Stimulated activated CD4-positive, alpha-beta T cell treated with anti-CD3 and anti-CD28 coated beads, Interleukin-1b, Interleukin-23, amount 100 ng/mL, for 1 hour (primary cell): ENCODE measurements at places on chromosomes 12 and 14.

DNA sequence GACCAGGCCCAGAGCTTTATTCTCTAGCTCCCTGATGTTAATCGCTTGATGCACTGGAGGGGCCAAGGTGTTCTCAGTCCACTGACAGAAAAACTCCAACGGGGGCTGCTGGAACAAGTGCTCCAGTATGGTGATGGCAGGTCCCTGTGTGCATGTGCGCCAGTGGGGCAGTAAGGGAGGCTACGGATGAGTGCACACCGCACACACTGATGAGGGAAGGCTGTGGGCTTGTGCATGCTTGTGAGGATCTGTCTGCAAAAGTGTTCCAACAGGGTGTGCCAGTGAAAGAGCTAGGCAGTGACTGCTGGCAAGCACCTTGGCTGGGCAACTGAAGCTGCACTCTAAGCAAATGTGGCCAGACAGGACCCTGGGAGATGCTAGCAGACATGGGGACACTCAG, 229.7 kb upstream of the FOXG1 start:
- DNase-seq: no peak

DNA sequence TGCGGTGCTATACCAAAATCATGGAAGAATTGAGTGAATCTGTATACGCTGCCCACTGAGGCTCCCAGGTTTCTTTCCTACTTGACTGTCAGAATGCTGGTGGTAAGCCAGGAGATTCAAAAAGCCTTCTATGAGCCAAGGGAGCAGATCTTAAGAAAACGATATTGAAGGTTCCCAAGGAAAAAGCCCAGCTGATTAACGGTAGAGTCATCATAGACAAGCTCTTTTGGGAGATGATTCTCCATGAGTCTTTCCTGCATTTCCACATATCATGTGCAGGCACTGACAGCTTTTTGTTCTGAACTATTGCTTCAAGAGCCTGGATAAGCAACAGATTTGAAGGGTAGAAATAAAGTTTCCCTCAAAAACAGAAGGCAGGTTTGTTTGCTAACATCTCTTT, 17.5 kb downstream of the SLC35F4 start:
- no peak for DNase-seq

DNA sequence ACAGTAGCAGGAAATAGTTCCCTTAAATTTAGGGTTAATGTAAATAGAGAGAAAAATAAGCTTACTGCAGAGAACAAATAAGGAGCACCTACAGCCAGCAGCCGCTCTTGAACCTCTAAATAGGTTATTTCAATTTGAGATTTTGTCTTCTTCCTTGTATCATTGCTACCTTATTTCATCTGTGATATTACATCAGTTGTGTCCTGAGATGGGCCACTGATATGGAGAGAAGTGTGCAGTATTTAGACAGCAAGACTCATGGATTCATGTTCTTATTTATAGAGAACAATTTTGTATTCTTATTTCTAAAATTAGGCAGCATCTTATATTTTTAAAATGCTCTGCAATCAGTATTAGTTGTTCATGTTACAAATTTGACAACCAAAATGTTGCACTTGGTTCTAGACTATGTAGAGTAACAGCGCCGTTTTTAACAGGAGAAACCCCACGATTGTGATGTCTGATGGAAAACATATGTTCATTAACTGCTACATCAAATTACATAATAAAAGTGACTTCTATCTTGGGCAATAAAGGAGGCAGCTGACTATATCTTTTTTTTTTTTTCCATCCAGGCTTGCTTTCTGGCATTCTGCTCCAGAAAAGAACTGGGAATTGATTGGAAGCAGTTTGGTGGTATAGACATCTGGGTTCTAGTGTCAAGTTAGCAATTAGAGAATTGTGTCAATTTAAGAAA, 117.9 kb downstream of the CAND1 start:
- DNase-seq: no peak

DNA sequence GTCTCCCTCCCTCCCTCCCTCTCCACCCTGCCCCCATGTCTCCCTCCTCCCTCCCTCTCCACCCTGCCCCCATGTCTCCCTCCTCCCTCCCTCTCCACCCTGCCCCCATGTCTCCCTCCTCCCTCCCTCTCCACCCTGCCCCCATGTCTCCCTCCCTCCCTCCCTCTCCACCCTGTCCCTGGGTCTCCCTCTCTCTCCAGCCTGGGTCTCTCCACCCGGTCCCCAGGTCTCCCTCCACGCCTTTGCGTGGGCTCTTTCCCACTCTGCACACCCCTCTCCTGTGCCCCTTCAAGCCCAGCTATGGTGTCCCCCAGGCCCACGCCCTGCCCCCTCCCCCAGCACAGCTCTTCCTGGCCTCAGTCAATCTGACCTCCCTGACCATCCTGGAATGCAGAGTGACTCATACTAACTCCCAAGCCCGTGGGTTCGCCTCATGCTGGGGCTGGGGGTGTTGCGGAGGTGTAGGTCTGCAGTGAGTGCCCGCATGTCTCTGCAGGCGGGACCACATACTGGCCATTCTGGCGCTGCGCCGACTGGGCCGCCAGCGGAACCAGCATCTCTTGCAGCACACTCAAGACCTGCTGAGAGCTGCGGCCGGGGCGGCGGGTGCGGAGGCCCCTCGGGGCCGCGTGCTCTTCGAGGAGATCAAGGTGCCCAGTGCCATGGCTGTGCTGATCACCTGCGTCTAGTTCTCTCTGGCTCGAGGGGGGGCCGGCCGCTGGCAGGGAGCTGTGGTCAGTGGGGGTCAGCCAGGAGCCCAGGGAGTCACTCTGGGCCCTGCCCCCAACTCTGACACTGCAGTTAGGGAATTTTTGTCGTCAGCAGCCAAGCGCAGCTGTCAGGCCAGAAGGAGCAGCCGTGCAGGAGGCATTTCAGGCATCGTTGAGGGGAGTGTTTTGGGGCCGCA, 13.5 kb upstream of the TNFAIP2 start:
- DNase-seq: no peak

DNA sequence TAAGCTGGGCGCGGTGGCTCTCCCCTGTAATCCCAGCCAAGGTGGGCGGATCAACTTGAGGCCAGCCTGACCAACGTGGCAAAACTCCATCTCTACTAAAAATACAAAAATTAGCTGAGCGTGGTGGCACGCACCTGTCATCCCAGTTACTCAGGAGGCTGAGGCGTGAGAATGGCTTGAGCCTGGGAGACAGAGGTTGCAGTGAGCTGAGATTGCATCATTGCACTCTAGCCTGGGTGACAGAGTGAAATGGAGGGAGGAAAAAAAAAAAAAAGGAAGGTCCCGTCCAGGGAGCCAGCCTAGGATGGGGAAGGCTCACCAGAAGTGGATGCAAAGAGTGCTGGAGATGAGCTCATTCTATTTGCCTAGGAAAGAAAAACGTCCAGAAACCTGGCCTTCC, 1.9 kb upstream of the CD27 start:
- DNase-seq: no peak

GRCh38 chr14:100611811-100612480, 24.7 kb upstream of the BEGAIN start:
- DNase-seq: no peak

GRCh38 chr12:54379398-54380201, 4.9 kb downstream of the ZNF385A start:
- DNase-seq: peak; percentile 72

DNA sequence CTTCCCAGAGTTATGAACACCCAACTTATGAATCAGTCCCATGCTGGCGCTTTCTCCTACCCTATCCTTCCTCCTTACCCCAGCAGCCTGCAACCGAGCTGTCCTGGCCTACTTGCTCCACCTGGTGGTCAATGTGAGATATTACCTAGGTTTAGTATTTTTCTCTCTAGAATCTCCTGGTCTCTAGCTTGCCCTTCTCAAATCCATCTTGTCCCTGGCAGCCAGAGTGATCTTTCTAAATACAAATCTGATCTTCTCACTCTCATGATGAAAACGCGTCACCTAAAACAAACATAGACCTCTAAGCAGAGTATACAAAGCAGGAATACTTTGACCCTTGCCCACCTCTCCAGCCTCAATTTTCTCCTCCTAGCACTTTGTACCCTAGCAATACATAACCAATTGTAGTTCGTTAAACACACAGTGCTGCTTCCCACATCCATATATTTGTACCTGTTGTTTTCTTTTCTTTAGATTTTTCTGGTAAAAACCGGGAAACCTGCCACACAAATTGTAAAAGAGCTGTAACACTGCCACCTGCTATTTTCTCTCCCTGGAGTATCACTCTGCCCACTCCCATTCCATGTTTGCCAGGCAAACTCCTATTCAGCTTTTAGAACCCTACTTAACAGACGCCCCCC, 20.0 kb upstream of the TCP11L2 start:
- DNase-seq: no peak

GRCh38 chr12:89073027-89073398, 279.3 kb downstream of the DUSP6 start:
- DNase-seq: no peak

- DNase-seq: no peak
Measured at GRCh38 chr12:113134071-113134470, 1.5 kb downstream of the RASAL1 start.

GRCh38 chr12:26252946-26253345, 57.6 kb downstream of the SSPN start:
- DNase-seq: no peak

- no peak for DNase-seq
Measured at GRCh38 chr12:89345376-89345775, 6.9 kb downstream of the DUSP6 start.

DNA sequence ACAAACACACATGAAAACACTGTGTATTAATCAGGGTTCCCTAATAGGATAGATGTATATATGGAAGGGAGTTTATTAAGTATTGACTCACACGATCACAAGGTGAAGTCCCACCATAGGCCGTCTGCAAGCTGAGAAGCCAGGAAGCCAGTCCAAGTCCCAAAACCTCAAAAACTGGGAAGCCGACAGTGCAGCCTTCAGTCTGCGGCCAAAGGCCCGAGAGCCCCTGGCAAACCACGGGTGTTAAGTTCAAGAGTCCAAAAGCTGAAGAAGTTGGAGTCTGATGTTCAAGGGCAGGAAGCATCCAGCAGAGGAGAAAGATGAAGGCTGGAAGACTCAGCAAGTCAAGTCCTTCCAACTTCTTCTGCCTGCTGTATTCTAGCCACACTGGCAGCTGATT, 1085.0 kb upstream of the TMEM132C start:
- DNase-seq: no peak

GRCh38 chr14:65783576-65783975, 371.0 kb downstream of the FUT8 start:
- DNase-seq: no peak

DNA sequence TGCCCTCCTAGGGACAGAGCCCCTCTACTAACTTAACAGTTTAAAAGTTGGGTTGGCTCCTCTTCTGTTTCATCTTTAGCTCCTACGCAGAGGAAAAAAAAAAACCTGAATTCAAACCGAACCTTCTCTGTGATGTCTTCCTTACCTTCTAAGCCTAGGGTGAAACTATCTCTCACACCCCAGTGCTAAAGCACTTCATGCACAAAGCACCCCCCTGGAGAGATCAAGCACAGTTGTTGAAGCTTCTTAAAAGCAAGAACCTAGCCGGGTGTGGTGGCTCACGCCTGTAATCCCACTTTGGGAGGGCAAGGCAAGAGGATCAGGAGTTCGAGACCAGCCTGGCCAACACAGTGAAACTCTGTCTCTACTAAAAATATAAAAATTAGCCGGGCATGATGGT, 37.6 kb downstream of the CORO1C start:
- DNase-seq: no peak

DNA sequence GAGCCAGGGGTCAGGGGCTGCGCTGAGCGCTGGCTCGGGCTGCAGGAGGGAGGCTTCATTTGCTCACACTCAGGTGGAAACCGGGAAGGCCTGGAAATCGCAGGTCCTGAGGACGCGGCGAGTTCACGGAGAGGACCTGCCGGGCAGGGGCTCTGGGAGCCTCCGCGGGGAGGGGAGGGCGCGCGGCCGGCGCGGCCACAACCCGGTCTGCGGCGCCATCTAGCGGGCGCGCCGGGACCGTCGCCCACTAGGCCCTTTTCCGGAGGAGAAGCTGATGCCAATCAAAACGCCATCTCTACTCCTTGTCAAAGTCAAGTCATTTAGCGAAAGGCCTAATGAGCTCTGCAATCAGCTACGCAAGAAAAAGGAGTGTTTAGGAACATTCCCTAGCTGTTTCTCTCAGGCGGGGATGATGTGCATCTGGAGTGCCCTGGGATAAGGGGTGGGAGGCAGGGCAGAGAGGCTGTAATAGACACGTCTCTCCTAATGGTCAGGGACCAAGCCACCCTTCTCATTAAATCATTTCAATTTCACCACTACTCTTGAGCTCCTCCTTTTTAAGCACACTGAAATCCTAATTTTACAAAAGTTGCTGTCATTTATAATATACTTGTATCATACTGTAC, 885.8 kb upstream of the TMEM132C start:
- DNase-seq: no peak

DNA sequence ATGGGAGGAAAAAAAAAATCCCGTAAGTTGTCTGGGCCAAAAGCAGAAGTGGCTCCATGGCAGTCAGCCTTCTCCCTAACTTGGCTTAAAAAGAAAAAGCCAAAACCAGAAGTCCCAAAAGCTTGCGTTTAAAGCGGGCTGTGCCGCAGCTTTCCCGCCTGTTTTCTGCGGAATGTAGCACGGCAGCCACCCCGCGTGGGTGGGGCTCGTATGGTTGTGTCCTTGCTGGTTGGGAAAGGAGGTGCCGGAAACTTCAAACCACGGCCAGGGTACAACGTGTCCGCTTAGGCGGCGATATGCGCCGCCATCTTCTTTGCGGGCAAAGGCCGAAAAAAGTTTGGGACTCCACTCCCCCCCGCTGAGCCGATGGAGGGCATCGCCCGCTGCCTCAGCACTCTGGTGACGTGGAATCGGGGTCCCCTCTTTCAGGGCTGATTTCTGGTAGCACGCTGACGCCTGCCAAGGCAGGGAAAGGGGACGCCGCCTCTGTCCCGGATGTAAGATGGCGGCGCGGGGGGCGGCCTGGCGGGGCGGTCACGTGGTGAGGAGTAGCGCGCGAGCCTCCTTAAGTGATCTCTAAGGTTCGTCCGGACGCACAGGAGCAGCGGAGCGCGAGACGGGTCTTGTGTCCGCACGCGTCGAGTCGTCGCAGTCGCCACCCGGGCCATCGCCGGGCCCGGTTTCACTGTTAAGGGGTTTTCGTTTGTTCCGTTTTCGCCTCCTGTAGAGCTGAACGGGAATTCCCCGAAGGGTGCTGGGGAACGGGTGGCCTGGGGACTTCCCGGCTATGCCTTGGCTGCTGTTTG, 135.8 kb downstream of the MON2 start:
- DNase-seq: peak; percentile 61

DNA sequence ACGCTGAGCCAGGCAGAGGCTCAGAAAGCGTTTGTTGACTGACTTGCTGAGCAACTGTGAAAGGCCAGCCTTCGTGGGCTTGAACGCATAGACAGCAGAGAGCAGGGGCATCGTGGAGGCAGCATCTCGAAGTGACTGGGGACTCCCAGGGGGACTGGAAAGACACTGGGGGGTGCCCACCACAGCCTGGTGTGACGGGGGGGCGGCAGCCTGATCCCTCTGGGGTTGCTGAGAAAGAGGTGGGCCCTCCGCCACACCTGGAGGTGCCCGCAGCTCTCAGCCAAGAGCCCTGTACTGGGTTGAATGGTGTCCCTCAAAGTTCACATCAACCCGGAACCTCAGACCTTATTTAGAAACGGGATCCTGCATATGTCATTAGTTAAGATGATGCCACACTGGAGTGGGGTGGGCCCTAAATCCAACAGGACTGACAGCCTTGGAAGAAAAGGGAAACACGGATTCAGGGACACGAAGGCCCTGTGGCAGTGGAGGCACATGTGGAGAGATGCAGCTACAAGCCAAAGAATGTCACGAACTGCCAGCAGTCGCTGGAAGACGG, 84.6 kb downstream of the RFLNA start:
- no peak for DNase-seq
